ENCODE measurements at places on chromosomes 11 and 22.

DNA sequence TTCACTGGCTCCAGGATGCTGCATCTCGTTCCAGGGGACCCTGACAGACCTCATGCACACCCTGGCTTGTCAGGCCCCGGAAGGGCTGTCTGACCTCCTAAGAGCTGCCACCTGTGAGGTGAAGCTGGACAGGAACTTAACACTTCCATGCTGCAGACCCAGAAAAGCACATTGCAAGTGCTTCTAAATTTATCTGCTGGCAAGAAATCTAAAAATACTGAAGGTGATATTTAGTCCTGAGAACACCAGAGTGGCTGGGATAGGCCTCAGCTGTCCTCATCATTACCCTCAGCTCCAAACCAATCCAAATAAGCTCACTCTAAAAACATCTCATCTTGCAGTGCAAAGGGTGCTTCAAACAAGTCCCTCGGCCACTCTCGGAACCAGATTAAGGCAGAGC is 46.7 kb downstream of the ABTB2 start:
- DNase-seq, result no peak

GRCh38 chr22:17418890-17419324 is 49.6 kb downstream of the CECR2 start:
- DNase-seq, result no peak

DNA sequence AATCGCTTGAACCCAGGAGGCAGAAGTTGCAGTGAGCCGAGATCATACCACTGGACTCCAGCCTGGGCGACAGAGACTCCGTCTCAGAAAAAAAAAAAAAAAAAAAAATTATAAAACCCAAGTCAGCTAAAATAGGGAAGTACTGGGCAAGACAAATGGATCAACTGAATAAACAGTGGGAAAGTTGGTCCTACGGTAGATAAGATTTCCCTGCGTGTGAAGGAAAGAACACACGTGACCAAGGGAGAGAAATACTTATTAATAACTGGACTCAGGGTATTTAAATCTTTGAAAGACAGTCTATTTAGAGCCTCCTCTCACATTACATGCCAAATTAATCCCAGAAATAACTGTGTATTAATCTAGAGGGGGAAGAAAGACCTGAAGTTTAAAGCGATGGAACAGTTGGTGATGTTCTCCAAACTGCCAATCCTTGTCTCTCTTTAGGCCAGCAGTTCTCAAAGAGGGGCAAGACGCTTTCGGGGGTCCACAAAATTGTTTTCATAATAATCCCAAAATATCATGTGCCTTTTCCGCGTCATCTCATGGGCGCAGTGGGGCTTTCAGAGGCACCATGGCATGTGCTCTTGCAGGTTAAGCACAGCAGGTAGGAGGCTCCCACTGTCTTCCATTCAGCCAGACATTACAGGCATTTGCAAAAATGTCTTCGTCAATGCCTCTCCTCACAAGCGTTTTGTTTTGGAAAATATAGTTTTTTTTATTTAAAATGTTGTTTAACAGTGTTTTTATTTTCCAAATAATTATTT is 6.6 kb downstream of the RTL6 start:
- DNase-seq, result no peak

DNA sequence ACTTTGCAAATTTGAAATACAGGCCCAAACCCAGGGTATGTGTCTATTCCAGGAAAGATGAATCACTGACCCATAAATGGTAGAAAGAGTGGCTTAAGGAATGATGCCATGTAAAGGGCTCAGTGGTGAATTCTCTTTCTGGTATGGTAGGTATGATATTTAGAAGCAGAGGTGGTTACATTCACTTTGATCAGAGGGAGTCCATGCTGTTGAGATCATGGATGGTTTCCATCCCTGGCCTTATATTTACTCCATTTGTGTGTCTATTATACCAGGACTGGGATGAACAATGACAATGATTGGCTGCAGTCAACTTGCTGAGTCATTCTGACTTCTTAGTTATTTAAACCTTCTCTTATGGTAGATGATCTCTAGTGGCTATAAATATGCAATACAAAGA is 419.8 kb upstream of the LRRC4C start:
- DNase-seq, result no peak

- DNase-seq, result no peak
Observed at GRCh38 chr22:23215294-23216241, 35.3 kb downstream of the BCR start.

DNA sequence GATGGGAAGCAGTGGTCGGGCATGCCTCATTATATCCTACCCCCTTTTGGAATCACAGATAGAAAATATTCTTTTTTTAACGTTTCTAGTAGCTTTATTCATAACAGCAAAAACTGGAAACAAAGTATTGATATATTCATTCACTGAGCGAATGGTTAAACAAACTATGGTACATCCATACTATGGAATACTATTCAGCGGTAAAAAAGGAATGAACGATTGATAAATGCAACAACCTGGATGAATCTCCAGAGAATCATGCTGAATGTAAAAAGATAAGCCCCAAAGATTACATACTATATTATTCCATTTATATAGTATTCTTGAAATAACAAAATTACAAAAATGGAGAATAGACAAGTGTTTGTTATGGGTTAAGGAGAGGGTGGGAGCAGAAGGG is 7.5 kb upstream of the SULT4A1 start:
- DNase-seq, result no peak

GRCh38 chr11:90468923-90469322 is 246.1 kb upstream of the CHORDC1 start:
- no peak for DNase-seq

DNA sequence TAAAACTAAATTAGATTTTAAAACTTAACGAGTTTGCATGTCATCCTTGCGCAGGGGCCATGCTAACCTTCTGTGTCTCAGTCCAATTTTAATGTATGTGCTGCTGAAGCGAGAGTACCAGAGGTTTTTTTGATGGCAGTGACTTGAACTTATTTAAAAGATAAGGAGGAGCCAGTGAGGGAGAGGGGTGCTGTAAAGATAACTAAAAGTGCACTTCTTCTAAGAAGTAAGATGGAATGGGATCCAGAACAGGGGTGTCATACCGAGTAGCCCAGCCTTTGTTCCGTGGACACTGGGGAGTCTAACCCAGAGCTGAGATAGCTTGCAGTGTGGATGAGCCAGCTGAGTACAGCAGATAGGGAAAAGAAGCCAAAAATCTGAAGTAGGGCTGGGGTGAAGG is 10.6 kb downstream of the LIMK2 start:
- no peak for DNase-seq

GRCh38 chr11:93512073-93512475 is 31.1 kb downstream of the SMCO4 start:
- DNase-seq, result no peak

DNA sequence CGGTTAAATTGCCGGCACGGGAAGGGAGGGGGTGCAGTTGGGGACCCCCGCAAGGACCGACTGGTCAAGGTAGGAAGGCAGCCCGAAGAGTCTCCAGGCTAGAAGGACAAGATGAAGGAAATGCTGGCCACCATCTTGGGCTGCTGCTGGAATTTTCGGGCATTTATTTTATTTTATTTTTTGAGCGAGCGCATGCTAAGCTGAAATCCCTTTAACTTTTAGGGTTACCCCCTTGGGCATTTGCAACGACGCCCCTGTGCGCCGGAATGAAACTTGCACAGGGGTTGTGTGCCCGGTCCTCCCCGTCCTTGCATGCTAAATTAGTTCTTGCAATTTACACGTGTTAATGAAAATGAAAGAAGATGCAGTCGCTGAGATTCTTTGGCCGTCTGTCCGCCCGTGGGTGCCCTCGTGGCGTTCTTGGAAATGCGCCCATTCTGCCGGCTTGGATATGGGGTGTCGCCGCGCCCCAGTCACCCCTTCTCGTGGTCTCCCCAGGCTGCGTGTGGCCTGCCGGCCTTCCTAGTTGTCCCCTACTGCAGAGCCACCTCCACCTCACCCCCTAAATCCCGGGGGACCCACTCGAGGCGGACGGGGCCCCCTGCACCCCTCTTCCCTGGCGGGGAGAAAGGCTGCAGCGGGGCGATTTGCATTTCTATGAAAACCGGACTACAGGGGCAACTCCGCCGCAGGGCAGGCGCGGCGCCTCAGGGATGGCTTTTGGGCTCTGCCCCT is 529 bp upstream of the CCND1 start:
- DNase-seq, result peak; percentile 73

DNA sequence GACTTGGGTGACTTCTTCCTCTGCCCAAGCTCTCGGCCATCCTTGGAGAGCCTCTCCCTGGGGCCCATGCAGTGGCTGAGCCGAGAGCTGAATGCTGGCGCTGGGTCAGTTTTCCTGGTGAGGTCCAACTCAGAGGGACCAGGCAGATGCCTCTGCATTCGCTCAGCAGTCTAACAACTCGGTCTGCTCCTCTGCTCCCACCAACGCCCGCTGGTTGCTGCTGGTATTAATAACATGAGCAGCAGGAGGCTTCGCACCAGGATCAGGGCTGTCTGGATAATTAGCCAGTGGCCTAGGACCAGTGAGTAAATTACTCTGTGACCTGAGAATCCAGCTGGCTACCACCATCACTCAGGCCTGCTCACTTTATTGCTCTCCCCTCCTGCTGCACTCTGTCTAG is 77.7 kb upstream of the FAM181B start:
- no peak for DNase-seq

DNA sequence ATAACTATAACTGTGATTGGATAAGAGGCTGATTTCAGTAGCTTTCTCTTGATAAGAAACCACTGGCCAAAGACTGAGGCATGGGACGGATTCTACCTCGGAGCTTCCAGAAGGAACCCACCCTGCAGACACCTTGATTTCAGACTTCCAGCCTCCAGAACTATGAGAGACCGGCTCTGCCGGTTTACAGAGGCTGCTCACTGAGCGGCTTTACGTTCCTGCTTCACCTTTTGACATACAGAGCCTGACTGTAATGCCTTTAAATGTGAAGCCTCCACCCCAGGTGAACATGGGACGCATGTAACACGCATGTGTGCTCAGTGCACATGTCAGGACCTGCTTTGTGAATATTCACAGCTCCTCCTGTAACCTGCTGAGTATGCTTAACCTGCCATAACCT is 361.5 kb downstream of the CTTN start:
- DNase-seq, result no peak

DNA sequence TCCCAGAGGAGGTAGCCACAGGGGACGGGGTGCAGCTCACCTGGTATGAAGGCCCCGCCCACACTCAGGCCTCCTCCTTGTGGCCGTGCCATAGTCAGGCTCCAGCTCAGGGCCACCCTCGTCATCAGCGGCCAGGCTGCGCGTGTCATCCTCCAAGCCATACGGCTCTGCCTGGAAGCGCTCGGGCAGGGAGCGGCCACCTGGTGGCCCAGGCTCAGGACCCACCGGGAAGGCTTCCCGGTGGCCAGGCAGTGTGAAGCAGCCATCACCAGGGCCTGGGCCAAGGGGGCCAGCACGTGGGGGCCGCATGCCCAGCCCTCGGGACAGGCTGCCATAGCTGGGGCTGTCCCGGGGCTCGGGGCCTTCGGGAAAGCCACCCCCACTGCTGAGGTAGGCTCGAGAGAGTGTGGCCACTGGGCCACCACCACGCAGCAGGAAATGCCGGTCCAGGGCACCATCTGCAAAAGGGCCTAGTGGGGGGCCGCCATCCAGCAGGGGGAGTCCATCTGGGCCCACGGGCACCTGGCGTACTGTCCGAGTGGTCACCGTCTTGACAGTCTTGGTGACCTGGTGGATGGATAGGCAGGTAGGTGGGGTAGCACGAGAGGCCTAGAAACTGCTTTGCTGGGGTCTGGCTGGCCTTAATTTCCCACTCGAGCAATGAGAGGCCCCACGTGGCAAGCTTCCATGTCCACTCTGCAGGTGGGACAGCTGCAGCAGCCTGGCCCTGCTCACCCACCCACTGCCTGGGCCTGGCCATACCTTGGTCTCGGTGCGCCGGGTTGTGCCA is 35.3 kb downstream of the ARVCF start:
- DNase-seq, result no peak

DNA sequence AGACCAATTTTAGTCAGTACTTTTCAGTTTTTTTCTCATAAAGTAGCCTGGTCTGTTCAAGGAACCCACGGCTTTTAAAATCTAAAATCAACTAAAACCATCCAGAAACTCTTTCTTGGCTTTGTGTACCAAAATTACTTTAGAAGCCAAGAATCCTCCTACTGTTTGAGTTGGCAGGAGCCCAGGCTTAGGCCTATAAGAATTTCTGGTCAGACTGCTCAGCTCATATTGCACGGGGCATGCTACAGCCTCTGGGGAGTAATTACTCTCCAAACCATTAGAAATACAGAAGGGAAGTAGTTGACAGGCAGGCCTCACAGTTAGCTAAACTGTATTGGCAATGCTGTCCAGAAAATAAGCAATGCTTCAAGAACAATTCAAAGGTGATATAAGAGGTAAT is 1862.9 kb upstream of the RAG2 start:
- DNase-seq, result no peak

GRCh38 chr22:26910845-26911244 is 253.5 kb downstream of the MIAT start:
- DNase-seq, result no peak

- no peak for DNase-seq
Observed at GRCh38 chr11:110491577-110492320, 62.0 kb downstream of the FDX1 start.

DNA sequence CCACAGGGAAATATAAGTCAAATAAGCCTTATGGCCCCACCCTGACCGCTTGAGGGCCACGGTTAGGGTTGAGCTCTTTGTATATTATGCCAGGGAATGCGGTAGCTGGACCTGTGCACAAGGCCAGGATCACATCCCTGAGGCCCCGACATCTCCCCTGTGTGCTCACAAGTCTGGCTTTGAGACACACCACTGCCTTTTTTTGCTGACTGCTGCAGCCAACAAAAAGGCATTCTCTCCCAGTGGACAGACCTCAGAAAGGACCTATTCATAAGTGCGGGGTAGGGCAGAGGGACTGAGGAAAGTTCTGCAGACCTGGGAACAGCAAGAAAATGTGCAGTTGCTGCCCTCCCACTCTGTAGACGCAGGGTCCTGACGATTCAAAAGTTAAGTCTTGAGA is 3.4 kb upstream of the SIDT2 start:
- DNase-seq, result no peak

GRCh38 chr11:21625982-21626381 is 566.9 kb upstream of the ANO5 start:
- no peak for DNase-seq

- no peak for DNase-seq
Observed at GRCh38 chr11:130100381-130101095, 30.8 kb downstream of the APLP2 start.

GRCh38 chr11:61728940-61729219 is 23.6 kb upstream of the MYRF start:
- no peak for DNase-seq

DNA sequence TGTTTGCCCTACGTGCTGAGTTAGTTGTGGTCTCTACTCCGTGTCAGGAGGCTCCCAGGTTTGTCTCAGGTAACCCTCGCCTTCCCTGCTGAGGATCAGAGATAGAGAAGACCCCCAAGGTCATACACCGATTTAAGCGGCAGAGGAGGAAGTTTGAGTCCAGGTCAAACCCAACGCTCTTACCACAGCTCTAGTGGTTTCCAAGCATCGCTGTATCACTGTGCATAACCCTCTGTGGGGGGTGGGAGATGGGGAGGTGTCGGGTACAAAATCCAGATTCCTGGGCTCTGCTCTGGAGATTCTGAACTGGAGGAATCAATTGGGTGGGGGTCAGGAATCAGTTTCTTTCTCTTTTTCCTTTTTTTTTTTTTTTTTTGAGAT is 627 bp downstream of the DNAJC4 start:
- DNase-seq, result no peak
